Activated CD4-positive, CD25-positive, alpha-beta regulatory T cell treated with anti-CD3 and anti-CD28 coated beads, Interleukin-2, amount 50 U/mL, for 24 hours (primary cell): ENCODE measurements at places on chromosomes 2 and 18.

GRCh38 chr18:38427234-38427633 lies 861.6 kb upstream of the CELF4 start:
- no peak for ATAC-seq

DNA sequence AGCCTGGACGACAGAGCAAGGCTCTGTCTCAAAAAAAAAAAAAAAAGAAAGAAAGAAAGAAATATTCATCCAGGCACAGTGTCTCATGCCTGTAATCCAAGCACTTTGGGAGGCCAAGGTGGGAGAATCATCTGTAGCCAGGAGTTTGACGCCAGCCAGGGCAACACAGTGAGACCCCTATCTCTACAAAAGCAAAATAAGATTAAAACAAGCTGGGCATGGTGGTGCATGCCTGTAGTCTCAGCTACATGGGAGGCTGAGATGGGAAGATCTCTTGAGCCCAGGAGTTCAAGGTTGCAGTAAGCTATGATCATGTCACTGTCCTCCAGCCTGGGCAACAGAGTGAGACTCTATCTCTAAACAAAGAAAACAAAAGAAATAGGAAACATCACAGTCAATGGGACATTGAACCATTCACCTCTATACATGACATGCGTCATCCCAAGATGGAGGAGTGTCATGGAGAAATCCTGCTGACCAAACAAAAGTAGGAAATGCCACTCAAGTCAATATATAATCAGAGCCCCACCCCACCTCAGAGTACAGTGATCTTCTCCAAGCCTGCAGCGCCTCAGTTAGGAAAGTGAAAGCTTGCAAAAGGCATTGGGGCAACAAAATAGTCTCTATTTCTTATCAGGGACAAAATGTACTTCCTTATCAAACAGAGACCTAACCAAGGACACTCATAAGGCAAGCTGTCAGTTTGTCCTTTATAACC lies 9.8 kb downstream of the FEV start:
- no peak for ATAC-seq

DNA sequence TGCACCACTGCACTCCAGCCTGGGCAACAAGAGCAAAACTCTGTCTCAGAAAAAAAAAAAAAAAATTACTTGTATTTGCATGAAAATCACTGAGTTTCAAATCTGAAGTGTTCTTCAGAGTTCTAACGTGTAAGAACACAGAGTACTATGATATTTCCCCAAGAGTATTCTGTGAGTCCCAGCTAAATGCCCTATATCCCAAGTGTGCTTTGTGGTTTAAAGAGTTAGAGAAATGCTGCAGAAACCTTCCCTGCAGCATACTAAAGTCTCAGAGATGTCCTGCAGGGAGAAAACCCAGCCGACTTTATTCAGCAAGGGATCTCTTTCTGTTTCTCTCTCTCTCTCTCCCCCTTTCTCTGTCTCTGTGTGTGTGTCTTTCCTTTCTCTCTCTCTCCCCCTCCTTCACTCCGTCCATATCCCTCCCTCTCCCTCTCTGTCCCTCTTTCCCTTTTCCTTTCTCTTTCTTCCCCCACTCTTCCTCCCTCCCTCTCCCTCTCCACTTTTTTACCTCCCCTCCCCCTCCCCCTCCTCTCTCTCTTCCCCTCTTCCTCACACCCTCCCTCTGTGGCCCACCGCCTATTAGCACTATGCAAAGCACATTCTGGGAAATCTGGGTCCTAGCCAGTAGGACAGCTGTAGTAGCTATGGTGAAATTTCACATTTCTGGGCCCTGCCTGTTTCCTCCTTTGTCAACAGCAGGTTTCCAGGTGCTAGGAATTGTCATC lies 54.2 kb downstream of the ACTR2 start:
- no peak for ATAC-seq

DNA sequence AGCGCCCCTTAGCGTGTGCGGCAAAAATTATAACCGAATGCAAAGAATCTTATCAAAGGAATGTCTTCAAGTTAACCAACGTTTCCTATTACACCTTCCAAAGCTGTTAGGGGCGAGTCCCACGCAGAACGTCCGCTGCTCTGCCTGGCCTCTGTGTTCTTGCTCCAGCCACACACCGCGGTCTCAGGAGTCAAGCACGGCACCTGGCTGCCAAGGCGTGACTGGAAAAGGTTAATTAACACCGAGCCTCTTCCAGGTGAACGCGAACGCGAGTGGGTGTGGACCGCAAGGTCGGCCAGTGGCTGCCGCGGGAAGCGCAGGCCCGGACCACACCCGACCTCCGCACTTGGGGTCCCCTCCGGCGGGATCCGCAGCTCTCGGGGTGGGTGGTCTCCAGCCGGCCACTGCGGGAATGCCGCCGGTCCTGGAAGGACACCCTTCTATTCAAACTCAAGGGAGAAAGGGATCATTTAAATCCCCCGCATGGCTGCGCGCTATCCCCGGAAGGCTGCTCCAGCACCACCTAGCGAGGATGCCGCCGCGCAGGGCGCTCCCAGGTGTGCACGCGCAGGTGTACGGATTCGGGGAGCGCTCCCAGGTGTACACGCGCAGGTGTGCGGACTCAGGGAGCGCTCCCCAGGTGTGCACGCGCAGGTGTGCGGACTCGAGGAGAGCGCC lies 830 bp downstream of the CYB5A start:
- no peak for ATAC-seq

GRCh38 chr2:45650851-45651414 lies 542 bp upstream of the PRKCE start:
- ATAC-seq: peak; percentile 86

DNA sequence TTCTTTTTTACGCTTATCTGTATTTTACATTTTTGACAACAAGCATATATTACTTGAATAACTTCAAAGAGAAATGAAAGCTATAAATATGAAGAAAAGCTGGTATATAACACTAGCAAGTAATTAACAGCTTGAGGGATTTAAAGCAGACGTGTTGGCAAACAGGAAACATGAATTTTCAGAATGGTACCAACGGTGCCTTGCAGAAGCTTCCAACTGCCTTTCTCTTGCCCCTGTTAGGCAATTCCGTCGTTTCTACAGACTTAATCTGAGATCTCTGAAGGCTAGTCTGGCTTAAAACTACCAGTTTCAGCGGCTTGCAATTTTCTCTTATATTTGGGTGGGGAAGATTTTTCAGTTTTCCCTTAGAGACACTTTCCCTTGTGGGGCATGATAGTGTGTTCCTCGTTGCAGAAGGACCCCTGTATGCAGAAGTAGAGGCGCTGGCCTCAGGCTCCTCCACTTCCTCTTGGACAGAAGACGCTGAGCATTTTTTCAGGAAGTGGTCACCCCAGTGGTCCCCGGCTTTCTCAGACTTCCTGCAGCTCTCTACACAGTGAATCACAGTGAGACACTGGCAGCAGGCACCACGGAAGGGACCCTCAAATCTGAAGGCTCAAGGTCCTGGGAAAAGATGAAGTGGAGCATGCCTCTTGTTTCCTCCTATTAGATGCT lies 56.2 kb upstream of the SLC16A14 start:
- ATAC-seq: no peak

GRCh38 chr18:78868330-78869316 lies 111.0 kb upstream of the SALL3 start:
- ATAC-seq: no peak

DNA sequence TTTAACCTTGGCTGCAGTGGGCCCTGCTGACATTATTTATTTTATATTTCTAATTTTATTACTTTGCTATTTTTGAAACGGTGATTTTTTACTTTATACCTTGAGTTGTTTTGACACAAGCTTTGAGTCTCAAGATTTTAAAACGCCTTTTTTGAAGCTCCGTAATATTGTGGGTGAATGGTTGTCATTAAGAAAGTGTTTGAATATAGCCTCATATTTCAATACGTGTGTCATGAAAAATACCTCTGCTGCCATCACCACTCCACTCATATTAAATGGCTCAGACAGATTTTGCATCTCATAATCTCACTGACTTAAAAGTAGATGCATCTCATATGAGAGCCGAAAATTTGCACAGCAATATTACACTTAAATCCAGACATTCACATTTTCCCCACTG lies 106.6 kb downstream of the CTNNA2 start:
- ATAC-seq: no peak

DNA sequence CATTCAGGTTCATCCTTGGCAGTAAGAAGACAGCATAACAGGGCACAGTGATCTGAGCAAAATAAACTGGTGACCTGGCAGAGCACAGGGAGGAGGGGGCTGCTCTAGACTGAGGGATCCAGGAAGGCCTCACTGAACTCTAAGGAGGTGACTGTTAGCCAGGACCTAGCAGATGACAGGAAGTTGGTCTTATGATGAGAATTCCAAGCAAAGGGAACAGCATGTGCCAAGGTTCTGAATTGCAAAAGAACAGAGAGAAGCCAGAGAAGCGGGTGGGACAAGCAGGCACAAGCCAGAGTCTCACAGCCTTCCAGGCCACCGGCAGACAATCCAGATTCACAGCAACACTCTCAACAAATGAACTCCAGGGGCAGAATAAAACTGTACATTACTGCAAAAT lies 152.7 kb upstream of the PTPRM start:
- no peak for ATAC-seq

DNA sequence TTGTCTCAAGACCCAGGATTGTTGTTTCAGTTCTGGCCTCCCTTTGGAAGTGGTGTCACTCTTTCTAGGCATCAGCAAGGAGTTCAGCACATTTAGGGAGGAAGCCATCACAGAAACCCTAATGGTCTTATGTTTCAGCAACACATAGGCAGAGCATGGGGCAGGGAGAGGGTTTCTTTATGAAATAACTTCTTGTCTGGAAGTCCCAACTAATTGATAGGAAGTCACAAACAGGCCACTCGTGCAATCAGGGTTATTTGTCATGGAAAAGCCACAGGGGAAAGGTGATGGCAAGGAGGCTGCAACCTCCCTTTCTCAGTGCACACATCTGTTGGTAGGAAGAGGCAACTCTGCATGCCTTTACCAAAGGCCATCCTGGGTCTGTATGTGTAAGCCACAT lies 103.0 kb downstream of the BCL11A start:
- ATAC-seq: no peak

GRCh38 chr18:62186499-62186773 lies 420 bp downstream of the PIGN start:
- ATAC-seq: peak; percentile 0

DNA sequence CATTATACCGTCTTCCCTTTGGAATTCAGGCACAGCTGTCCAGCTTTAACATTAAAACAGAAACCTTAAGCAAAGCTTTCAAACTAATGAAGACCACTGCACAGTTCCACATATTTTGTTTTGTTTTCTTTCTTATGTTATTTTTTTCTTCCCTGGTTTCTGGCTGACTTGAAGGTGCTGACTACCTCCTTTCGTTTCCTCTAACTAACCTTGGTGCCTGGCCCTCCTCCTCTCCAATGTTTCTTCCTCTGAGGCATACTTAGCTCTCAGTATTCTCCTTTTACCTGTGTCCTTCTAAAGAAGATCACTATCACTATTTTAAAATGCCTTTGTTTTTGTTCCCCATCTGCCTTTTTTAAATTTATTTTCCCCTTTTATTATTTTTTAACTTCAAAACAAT lies 433.3 kb upstream of the SPHKAP start:
- no peak for ATAC-seq

- ATAC-seq: no peak
Observed at GRCh38 chr2:40896358-40896757, 444.5 kb upstream of the SLC8A1 start.

DNA sequence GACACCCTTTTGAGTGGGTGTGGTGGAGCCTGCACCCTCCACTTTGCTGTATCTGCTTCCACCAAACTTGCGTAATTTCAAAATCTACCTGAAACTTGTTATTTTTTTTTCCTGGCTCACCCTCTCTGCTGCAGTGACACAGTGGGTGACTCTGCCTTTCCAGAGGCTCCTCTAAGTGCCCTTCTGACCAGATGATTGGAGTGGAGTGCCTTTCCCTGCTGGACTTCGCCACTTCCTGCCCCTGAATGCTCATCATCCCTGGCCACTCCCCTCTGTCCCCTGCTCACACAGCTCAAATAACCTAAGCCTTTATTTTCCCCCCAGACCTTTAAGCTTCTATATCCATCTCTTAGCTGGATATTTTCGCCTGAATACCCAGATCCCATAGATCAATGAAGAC lies 777.5 kb upstream of the ID2 start:
- no peak for ATAC-seq

GRCh38 chr18:45548614-45549013 lies 66.7 kb upstream of the SLC14A2 start:
- ATAC-seq: no peak

- ATAC-seq: no peak
Observed at GRCh38 chr18:62781262-62781661, 65.9 kb downstream of the PHLPP1 start.

- no peak for ATAC-seq
Observed at GRCh38 chr2:111668274-111668616, 215.7 kb downstream of the ANAPC1 start.

GRCh38 chr2:219689676-219690628 lies 62.5 kb downstream of the SLC4A3 start:
- ATAC-seq: no peak

- no peak for ATAC-seq
Observed at GRCh38 chr2:23280401-23280800, 104.6 kb upstream of the KLHL29 start.

GRCh38 chr2:74212702-74213410 lies 14.4 kb downstream of the MTHFD2 start:
- no peak for ATAC-seq

DNA sequence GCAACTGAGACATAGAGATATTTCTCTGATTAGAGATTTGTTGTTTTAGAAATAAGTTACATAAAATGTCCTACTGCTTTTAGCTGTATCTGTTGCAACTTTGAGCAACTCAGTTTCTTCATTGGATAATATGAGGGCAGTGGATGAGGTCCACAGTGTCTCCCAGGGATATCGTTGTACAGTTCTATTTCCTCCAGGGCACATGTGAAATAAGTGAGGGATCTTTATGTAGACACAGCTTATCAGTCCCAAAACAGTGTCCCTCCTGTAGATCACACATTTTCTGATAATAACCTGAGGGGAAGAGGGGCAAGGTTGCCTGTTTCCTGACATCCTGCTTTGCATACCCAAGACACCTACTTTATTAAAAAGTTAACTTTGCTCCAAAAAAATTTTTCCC lies 1231.2 kb upstream of the ZEB2 start:
- ATAC-seq: no peak

- no peak for ATAC-seq
Observed at GRCh38 chr18:48723016-48723415, 184.2 kb downstream of the CTIF start.

- no peak for ATAC-seq
Observed at GRCh38 chr18:48191494-48191893, 217.7 kb downstream of the ZBTB7C start.

GRCh38 chr2:130150181-130151144 lies 5.6 kb upstream of the CCDC74B start:
- ATAC-seq: no peak

DNA sequence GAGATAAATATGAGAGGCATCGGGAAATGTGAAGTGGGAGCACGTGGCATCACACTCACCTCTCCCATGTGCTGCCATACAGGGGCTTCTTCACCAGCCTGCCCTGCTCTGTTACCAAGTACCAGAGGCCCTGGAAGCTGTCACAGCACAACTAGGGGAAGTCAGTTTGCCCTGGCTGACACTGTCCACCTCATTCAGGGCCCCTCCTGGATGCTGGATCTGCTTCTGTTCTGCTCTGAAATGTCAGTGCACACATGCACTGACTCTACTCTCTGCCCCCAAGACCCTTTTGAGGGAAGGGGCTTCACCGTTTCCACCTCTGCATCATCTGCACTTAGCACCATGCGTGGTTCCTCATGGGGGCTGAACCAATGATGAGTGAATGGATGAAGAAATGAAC lies 311.1 kb downstream of the EN1 start:
- ATAC-seq: no peak

GRCh38 chr2:222418739-222419138 lies 5.6 kb upstream of the SGPP2 start:
- no peak for ATAC-seq

- no peak for ATAC-seq
Observed at GRCh38 chr18:67730886-67731285, 214.4 kb upstream of the DSEL start.
